Parietal lobe (tissue), 2 donors: ENCODE measurements at places on chromosomes 16 and 17. TPM values are rescaled to one million over a fixed set of nuclear protein-coding genes. Genes with fewer than 3 reads are reported as not detected.

The ORC6 gene
- 11.9 TPM for total RNA-seq

The CHRNE gene
- 0.94 TPM for total RNA-seq

The LGALS9B gene
- not detected for total RNA-seq

The PLK1 gene
- total RNA-seq = 5.9 TPM

The LGALS3BP gene
- 17.5 TPM for total RNA-seq

The TNRC6C gene
- total RNA-seq = 63.2 TPM
